ENCODE measurements at places on chromosomes 4 and X. TPM values are rescaled to one million over a fixed set of nuclear protein-coding genes. Genes with fewer than 3 reads are reported as not detected.

Gene PPBP
- not detected for total RNA-seq

Gene ZAR1
- not detected for total RNA-seq

Gene FHDC1
- total RNA-seq = 0.12 TPM

Gene USP17L29
- not detected for total RNA-seq

Gene TENM3
- 6.2 TPM for total RNA-seq

Gene AFM
- not detected for total RNA-seq

Gene TMEM33
- total RNA-seq = 58.5 TPM

GRCh38 chr4:100852326-100852725 is 334.5 kb upstream of the EMCN start:
- no peak for DNase-seq

DNA sequence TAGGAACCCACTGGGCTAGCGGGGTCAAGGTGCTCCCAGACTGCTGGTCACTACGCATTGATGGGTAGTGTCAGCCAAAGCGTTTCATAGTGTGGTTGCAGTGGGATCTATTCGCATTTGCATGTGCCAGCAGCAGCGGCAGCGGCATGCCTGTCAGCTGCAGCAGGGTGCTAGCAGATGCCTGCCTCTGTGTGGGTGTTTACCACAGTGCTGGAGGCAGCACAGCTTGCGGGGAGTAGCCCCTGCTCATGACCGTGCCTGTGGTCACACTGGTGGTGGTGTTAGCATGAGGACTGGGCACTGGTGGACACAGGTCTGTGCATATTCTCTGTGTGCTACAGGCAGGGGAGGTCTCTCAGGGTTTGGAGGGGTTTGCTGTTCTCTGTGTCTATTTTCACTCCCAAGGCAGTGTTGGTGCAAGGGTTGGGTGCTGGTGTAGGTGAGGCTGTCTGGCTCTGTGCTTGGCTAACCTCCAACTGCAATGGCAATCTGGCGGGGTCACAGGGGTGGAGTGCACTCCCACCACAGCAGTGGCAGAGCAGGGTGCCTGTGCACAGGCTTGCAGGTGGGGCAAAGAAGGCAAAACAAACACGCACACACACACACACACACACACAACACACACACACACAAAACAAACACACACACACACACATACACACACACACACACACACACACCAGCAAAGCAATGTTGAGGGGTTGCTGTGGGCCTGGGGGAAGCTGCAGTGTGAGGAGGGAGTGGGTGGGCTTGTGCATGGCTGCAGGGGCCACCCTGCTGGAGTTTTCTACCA is 184.4 kb downstream of the GLUD2 start:
- DNase-seq = no peak

DNA sequence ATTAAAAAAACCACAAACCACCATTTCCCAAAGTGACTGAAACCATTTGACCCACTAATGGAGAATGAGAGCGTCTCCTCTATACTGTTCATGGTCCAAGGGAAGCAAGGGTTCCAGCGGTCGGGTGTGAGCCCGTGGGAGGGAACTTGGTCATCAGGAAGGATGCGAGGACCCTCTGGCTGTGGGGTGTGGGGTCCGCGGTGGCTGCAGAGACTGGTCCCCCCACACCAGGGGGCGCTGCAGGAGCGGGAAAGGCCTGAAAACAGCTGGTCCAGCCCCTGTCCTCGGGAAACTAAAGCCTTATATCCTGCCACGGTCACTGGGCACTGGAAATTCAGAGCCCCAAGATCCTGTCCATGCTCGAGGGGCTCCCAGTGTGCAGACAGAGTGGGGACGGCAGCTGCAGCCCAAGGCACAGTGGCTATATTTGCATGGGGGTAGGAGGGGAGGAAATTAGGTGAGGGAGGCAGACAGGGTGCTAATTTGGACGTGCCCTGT is 4.3 kb downstream of the BLOC1S4 start:
- DNase-seq = peak; percentile 60

GRCh38 chr4:29596228-29596627 is 1123.9 kb upstream of the PCDH7 start:
- no peak for DNase-seq

GRCh38 chr4:102868153-102868780 is 525 bp upstream of the CISD2 start:
- DNase-seq = no peak

DNA sequence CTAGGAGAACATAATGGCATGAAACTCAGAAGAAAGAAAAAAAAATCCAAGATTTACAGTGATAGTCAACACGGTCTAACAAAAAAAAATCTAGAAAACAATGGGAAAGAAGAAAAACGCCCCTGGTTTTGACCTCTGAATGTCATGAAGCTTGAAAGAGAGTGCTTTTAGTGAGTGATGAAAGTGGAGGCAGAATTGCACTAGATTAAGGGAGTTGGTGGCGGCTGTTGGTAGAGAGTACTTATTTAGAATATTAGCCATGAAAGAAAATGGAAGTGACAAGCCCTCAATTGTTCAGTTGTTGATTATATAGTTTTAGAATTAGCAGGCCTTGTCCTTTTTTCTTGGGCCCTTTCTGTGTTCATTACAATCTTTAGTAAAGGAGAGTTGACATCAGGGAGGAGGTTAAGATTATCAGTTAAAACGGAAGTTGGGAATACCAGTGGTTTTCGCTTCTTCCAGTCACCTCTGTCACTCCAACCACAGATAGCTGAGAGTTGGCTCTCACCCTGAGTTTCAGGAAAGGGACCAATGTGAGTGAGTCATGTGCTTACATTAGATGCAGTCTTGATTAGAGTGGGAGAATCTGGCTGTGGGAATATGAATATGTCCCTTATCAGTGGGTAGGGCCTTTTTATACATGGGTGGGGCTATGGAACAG is 29.7 kb downstream of the EREG start:
- no peak for DNase-seq

DNA sequence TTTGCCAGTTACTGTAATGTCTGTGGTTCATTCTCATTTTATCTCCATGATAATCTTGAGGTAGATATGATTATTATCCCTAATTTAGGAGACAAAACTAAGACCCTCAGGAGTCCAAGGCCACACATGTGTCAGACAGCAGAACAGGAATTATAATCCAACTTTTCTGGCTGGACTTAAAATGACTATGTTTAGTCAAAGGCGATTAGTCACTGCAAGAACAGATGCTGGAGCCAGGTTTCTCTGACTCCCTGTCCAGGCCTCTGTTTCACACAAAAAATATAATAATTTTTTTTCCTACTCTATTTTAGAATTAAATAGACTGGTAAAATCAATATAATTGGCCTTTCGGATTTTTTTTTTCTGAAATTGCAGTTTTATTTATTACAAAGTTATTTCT is 56.7 kb upstream of the TMEM131L start:
- peak; percentile 41 for DNase-seq

GRCh38 chr4:58435871-58436270 is 1325.7 kb upstream of the IGFBP7 start:
- no peak for DNase-seq

DNA sequence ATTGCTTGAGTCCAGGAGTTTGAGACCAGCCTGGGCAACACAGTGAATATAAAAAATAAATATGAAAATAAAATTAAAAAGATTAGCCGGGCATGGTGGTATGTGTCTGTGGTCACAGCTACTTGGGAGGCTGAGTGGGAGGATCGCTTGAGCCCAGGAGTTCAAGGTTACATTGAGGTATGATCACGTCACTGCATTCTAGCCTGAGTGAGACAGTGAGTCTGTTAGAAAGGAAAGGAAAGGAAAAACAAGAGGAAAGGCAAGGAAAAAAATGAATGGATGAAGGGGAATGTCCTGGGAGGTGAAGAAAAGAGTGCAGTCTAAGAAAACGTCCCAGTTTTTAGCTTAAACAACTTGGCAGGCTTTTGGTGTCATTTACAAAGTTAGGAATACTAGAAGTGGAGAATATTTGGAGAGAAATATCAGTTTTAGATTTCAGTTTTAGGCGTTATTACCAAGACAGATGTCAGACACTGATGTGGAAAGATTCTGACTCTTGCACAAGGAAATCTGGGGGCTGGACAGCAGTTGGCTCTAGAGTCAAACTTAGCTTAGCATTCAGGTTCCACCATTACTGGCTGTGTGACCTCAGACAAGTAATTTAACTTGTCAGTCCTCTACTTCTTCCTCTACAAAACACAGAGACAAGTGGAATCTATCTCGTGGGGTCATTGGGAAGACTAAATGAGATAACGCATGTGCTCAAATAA is 139.0 kb downstream of the TSPAN5 start:
- no peak for DNase-seq

- DNase-seq = no peak
These were observed 36.3 kb upstream of the GRPR start for GRCh38 chrX:16087076-16087475.

- peak; percentile 82 for DNase-seq
These were observed 107.6 kb downstream of the ATXN3L start for GRCh38 chrX:13212191-13212651.

DNA sequence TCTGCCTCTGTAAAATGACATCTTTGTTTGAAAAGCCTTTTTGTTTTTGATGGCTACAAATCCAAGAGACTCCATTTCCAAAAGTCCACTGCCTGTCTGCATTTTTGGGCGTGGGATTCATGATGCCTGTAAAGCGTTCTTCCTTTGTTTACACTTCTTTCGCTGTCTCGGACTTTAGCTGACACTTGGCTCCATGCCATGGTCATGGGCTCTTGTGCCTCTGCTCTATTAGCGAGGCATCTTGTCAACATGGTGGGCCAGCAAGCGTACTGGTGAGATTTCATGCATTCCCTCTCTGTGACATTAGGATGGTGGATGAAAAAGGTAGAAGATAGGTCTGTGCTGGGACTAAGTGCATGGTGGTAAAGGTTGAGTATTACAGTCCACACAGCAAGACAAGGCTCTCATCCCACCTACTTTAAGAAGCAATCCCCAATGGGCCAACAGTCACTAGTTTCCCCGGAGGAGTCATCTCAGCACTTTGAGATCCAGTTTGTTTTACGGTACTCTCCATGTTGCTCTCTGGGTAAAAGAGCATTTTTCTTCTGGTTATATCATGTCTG is 298.2 kb upstream of the KLF3 start:
- no peak for DNase-seq

DNA sequence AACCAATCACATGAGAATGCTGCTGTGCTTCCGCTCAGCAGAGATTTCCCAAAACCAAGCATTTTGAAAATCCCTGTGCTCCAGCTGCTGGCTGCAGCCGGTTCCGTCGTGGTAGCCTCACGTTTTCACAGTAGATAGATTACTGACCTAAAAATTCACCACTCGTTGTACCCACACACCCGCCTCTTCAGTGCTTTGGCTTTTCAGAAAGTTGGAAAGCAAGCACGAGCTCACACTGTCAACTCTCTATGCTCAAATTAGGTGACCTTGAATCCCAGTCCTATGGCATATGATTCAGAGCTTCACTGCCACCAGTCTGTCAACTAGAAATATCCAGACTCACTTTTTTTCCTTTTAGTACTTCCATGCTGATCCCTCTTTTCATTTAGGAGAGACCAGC is 168.9 kb downstream of the DCTD start:
- peak; percentile 5 for DNase-seq

- DNase-seq = peak; percentile 71
These were observed 2.5 kb downstream of the CPEB2 start for GRCh38 chr4:15004739-15005301.

GRCh38 chrX:2404776-2405175 is 96.0 kb downstream of the DHRSX start:
- DNase-seq = no peak

DNA sequence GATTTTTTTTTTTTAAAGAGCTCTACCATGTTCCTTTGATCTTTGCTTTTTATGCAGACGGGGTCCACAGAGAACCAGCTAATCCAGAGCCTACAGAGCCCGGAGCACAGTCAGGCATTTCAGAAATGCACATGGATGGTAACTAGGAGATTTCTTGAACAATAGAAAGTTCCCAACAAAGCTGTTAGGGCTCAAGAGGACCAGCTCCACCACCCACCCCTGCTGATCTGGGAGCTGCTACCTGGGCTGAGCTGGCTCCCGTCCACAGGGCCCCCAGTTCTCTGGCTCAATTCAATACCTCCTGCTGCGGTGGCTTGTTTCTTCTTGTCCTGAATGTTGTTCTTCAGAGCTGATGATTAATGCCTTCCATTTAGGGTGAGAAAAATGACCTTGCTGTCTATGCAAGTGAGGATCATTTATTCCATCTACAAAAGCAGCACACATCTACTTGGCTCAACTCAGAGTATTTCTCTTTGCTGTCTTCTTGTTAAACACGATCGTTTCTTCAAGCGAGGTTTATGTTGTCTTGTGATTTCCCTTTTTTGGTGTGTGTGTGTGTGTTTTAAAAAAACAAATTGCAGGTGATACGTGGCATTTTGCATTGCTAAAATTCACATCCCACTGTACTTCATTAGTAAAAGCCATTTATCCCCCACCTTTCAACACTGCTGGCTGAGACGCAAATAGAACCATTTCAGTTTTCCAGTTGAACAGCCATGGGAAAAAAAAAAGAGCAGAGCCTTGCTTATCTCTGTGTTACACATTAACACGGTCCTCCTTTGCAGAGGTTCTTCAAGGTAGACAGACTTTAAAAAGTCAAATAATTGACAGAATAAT is 31.3 kb downstream of the IGFBP7 start:
- DNase-seq = peak; percentile 85

- no peak for DNase-seq
These were observed 70.9 kb upstream of the UGT2B7 start for GRCh38 chr4:69025191-69025998.

GRCh38 chrX:22758807-22759481 is 240.8 kb upstream of the DDX53 start:
- no peak for DNase-seq

DNA sequence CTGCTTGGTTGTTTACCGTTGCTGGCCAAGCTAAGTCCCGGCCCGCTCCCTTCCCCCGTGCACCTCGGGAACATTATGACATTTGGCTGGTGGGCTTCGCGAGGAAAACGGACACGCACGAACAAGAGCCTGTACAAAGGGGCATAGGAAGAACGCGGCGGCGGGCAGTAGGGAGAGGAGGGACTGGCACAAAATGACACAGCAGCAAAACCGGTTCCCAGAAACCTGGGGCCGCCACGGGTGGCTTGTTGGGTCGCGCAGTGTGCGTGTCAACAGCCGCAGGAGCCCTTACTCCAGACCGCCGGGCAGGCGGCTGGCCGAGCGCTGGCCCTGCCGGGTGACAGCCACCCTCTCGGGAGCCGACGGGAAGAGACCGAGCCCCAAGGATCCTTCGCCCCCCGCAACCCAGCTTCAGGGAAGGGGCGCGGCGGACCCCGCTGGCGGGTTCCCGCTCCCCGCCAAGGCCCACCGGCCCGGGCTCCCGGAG is 1.6 kb upstream of the LIN54 start:
- no peak for DNase-seq

DNA sequence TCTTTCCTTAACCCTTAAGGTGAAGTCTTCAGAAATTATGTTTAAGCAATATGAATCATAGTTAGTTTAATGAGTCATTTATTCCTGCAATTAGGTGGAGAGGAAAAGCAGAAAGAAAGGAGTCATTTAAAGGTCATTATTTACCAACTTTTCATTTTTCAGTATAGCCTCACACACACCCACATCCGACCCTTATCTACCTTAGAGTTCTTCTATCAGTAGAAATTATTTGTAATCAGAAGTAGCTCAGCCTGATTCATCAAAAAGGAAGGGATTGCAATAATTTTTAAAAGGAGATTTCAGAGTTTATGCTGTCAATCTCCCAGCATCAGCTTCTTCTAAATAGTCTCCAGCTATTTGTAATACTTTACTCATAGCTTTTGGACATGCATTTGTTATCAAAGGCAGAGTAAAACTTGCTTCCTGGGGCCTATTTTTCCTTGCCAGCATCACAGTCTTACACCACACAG is 5.9 kb downstream of the ANXA10 start:
- DNase-seq = peak; percentile 91

Measured in endothelial cell of umbilical vein (primary cell).